Neural progenitor cell (in vitro differentiated cells): ENCODE measurements at places on chromosomes 3 and 15. TPM values are rescaled to one million over a fixed set of nuclear protein-coding genes. Genes with fewer than 3 reads are reported as not detected.

DNA sequence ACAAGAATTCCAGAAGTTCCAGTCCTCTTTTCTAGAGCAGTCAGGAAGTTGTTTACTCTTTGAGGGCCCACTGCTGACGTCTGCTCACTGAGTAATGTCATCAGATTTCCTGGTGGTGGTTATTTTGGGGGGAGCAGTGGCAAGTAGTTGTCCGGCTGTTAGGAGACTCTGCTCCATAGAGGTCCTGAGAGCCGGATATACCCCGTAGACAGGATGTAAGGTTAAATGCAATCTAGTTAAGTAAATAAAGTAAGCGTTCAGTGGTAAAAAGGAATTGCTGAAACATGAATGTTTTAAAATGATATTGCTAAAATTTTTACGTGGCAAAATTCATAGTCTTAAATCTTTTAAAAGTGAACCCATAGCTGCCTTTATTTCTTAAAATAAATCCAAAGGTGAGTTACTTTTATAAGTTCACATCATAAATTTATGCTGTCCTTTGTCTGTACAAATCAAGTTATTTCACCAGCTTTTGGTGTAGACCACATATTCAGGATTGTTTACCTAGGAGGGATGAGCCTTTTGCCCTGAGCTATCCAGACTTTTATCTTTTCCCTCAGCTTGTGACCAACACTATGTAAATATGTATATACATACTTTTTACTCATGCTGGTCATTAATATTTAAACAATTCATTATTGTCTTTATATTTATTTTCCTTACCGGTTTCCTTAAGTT, 65.8 kb downstream of the PDE8A start:
- no peak overlapping the region for H3K27ac ChIP-seq
- H3K4me3 ChIP-seq = no peak overlapping the region
- no peak for DNase-seq
- H3K4me1 ChIP-seq = no peaks in the 10 kb centered on the region

- H3K27ac ChIP-seq = no peak overlapping the region
- H3K36me3 ChIP-seq = no peaks in the 10 kb centered on the region
- no peaks in the 10 kb centered on the region for H3K27me3 ChIP-seq
- H3K4me1 ChIP-seq = no peaks in the 10 kb centered on the region
These were observed 28.0 kb downstream of the KLHDC8B start for GRCh38 chr3:49199239-49199899.

GRCh38 chr3:113533534-113533892, 1.2 kb downstream of the SIDT1 start:
- H3K4me1 ChIP-seq = peaks cover 5% of the 10 kb centered on the region
- DNase-seq = no peak
- H3K36me3 ChIP-seq = no peaks in the 10 kb centered on the region
- H3K27me3 ChIP-seq = peaks cover 88% of the 10 kb centered on the region
- peak overlapping the region; percentile 54 for H3K4me3 ChIP-seq

DNA sequence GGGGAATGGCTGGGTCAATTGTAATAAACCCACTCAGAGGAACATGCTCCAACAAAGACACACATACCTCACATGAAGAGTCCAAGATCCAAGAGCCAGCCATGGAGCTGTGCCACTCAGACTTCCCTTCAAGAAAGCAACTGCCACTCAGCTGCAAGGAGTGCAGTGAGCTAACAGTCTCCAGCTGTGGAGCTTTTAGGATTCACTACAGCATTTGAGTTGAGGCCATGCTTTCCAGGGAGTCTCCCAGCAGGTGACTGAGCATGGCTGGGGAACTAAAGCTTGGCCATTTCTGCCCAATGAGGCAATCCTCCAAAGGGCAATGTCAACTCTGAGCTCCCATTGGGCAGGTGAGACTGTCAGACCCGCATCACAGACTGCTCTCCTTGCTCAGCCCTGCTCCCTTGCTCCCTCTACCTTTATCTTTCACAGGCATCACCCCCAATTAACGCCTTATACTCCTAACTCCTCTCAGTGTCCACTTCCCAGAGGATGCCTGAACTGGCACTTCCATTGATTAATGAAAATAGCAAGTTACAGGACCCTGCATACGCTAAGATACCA, 165.3 kb upstream of the CTNNB1 start:
- H3K27ac ChIP-seq = no peak overlapping the region
- peak; percentile 3 for DNase-seq
- no peaks in the 10 kb centered on the region for H3K36me3 ChIP-seq
- no peak overlapping the region for H3K4me3 ChIP-seq
- H3K4me1 ChIP-seq = no peaks in the 10 kb centered on the region

- DNase-seq = no peak
- no peaks in the 10 kb centered on the region for H3K36me3 ChIP-seq
These were observed 3.5 kb upstream of the MNS1 start for GRCh38 chr15:56468401-56468800.

- DNase-seq = no peak
- no peaks in the 10 kb centered on the region for H3K4me1 ChIP-seq
- no peak overlapping the region for H3K27ac ChIP-seq
These were observed 27.1 kb downstream of the IL20RB start for GRCh38 chr3:136984837-136985236.

Gene SLC2A2
- total RNA-seq = not detected in 2 replicates

- peaks cover 25% of the 10 kb centered on the region for H3K27me3 ChIP-seq
- H3K27ac ChIP-seq = no peak overlapping the region
- peaks cover 13% of the 10 kb centered on the region for H3K4me1 ChIP-seq
- no peak overlapping the region for H3K4me3 ChIP-seq
These were observed 132.3 kb downstream of the LRRK1 start for GRCh38 chr15:101051291-101052030.

Gene MOBP
- total RNA-seq = not detected in 2 replicates

DNA sequence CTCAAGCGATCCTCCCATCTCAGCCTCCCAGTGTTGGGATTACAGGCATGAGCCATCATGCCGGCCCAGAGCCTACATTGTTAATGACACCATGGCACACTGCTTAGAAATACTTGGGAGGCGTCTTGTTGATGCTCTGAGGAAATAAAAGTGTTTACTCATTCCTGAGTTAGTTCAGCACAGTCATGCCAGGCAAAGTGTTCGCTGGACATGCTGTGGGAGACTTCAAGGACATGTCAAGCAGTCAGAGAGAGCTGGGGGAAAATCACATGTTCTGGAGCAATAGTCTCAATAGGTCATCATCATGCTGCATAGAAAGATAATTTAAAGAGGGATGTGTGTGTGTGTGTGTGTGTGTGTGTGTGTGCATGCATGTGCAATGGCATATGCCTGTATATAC, 37.5 kb downstream of the TTC23 start:
- H3K4me3 ChIP-seq = no peak overlapping the region
- no peak overlapping the region for H3K27ac ChIP-seq
- no peaks in the 10 kb centered on the region for H3K36me3 ChIP-seq
- H3K27me3 ChIP-seq = no peaks in the 10 kb centered on the region

Gene IQCF5
- total RNA-seq = not detected in 2 replicates

DNA sequence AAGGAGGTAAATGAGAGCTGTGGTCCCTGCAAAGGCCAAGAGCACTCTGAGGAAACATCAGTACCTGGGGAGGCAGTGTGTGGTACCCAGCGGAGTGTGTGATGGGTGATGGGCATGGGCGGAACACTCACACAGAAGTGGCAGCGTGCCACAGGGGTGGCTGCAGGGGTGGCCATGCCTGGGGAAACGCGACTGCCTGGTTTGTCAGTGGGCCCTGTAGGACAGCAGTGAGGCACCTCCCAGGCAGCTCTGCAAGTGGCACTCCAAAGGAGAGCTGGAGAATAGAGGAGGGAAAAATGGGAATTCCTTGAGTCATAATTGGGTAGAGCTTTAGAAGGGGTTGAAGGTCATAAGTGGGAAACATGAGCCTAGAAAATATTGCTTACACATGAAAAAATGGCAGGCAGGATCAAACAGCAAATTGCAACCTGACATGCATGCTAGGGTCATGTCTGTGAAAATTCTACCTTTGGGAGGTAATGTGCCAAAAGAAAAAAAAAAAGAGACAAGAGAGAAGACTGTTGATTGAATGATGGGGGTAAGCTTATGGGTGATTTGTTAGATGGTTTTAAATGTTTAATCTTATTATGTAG, 138.4 kb downstream of the RPLP1 start:
- H3K4me3 ChIP-seq = no peak overlapping the region
- no peak for DNase-seq
- no peak overlapping the region for H3K27ac ChIP-seq
- no peaks in the 10 kb centered on the region for H3K36me3 ChIP-seq
- no peaks in the 10 kb centered on the region for H3K27me3 ChIP-seq
- peaks cover under 1% of the 10 kb centered on the region for H3K4me1 ChIP-seq

Gene PLA2G4B
- 2.0 and 10.1 TPM in 2 replicates for total RNA-seq

Gene KNL1
- 71.7 and 125 TPM in 2 replicates for total RNA-seq

Gene TIPIN
- total RNA-seq = 19.5 and 28.9 TPM in 2 replicates

Gene FBXL2
- total RNA-seq = 13.8 and 18.2 TPM in 2 replicates

- H3K27me3 ChIP-seq = no peaks in the 10 kb centered on the region
- no peak overlapping the region for H3K4me3 ChIP-seq
- H3K36me3 ChIP-seq = no peaks in the 10 kb centered on the region
- DNase-seq = no peak
These were observed 40.2 kb downstream of the SLMAP start for GRCh38 chr3:57796261-57796660.

- no peak overlapping the region for H3K27ac ChIP-seq
- H3K36me3 ChIP-seq = peaks cover 14% of the 10 kb centered on the region
- DNase-seq = no peak
These were observed 7.2 kb downstream of the SUSD5 start for GRCh38 chr3:33211444-33211843.

GRCh38 chr3:116963802-116964201, 254.2 kb downstream of the TUSC7 start:
- DNase-seq = no peak
- H3K4me3 ChIP-seq = no peak overlapping the region
- H3K27me3 ChIP-seq = no peaks in the 10 kb centered on the region
- no peaks in the 10 kb centered on the region for H3K36me3 ChIP-seq
- no peak overlapping the region for H3K27ac ChIP-seq

- no peaks in the 10 kb centered on the region for H3K36me3 ChIP-seq
- H3K27me3 ChIP-seq = no peaks in the 10 kb centered on the region
- DNase-seq = no peak
These were observed 685.3 kb downstream of the GRM7 start for GRCh38 chr3:7546253-7546652.

Gene CNTN6
- total RNA-seq = 2.1 and 2.2 TPM in 2 replicates

GRCh38 chr3:167241048-167241845, 138.8 kb downstream of the ZBBX start:
- no peak overlapping the region for H3K27ac ChIP-seq
- H3K4me1 ChIP-seq = no peaks in the 10 kb centered on the region
- H3K4me3 ChIP-seq = no peak overlapping the region
- H3K27me3 ChIP-seq = no peaks in the 10 kb centered on the region
- no peaks in the 10 kb centered on the region for H3K36me3 ChIP-seq

- H3K27ac ChIP-seq = no peak overlapping the region
- no peaks in the 10 kb centered on the region for H3K27me3 ChIP-seq
- peak; percentile 17 for DNase-seq
- no peaks in the 10 kb centered on the region for H3K36me3 ChIP-seq
These were observed 62.7 kb upstream of the GK5 start for GRCh38 chr3:142287866-142288638.

Gene CGNL1
- 3.0 and 4.0 TPM in 2 replicates for total RNA-seq

- H3K4me1 ChIP-seq = peaks cover 6% of the 10 kb centered on the region
- no peaks in the 10 kb centered on the region for H3K36me3 ChIP-seq
- no peaks in the 10 kb centered on the region for H3K27me3 ChIP-seq
- no peak overlapping the region for H3K4me3 ChIP-seq
- DNase-seq = peak; percentile 59
- no peak overlapping the region for H3K27ac ChIP-seq
These were observed 1004.1 kb downstream of the TBL1XR1 start for GRCh38 chr3:176193032-176193730.

Gene ICE2
- 69.8 and 95.3 TPM in 2 replicates for total RNA-seq

Gene CKMT1A
- total RNA-seq = 1.7 and 2.3 TPM in 2 replicates

- H3K4me3 ChIP-seq = no peak overlapping the region
- H3K27ac ChIP-seq = no peak overlapping the region
- no peaks in the 10 kb centered on the region for H3K36me3 ChIP-seq
- H3K27me3 ChIP-seq = no peaks in the 10 kb centered on the region
- peaks cover 15% of the 10 kb centered on the region for H3K4me1 ChIP-seq
- DNase-seq = peak; percentile 7
These were observed 52.8 kb downstream of the STAG1 start for GRCh38 chr3:136699271-136699828.

DNA sequence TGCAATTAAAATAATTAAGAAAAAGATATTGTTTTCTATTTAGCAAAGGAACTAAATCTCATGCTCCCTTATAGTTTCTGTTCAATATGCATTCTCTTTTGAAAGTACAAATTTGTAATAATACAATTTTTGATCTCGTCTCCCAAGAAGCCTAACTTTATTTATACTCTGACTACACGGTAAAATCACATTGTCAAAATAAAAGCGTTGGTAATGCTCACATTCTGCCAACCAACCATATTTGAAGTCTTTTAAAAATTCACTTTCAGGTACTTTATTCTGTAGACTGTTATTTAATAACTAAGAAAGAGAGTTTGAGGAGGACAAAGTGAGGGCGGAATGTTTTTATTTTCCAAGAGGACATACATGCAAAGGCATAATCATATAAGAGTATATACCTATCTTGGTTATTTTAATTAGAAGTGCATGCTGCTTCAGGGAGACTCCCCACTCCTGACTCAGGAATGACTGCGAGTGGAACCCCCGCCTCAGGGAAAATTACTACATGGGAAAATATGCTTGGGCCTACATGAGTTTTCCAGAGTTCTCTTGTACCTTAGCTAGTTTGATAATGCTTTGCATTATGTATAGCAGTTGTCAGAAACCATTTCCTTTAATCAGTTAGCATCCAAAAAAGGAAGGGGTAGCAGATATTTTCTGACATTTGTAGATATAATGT, 19.3 kb downstream of the MBNL1 start:
- no peaks in the 10 kb centered on the region for H3K4me1 ChIP-seq
- H3K27ac ChIP-seq = no peak overlapping the region
- H3K4me3 ChIP-seq = no peak overlapping the region
- DNase-seq = no peak
- H3K27me3 ChIP-seq = no peaks in the 10 kb centered on the region
- H3K36me3 ChIP-seq = no peaks in the 10 kb centered on the region

DNA sequence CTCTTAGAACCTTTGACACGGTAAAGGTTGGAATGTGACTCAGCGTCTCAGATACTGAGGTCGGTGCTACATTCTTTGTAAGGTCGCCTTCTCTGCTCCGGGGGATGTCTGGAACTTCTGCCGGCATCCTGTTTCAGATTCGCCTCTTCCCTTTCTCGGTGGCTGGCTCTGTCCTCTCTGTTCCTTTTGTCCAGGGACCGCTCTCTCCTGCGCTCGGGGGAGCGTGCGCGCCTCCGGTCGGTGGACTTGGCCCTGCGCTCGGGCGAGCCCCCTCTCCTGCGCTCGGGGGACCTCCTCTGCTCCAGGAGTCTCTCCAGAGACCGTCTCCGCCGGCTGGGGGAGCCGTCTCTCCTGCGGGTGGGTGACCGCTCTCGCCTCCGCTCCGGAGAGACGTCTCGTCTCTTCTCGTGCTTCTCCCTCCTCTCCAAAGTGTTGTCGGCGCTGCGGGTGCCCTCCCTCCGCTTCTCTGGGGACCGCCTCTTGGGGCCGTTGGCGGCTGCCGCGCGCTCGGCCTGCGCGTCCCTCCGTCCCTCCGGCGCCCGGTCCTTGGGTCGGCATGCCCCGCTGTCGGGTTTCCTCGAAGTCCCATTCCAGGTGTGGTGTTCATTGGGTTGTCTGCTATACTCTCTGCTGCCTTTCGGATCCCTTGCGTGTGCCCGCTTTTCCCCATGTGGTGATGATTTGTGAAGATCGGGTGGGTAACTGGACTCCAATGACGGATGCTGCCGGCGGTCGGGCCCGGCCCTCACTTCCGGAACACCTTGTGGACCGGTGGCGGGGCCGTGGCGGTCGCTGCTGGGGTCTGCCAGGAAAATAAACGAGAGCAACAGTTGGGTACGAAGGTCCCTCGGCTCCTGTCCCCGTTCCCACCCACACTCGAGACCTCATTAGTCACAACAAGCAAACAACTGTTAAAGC, 668.8 kb upstream of the ADAMTS9 start:
- H3K4me3 ChIP-seq = no peak overlapping the region
- peak; percentile 19 for DNase-seq
